Left lung (tissue), 14 donors: ENCODE measurements at places on chromosomes 13 and 19.

- no peak for DNase-seq
Measured at GRCh38 chr19:16338470-16339360, 14.1 kb downstream of the KLF2 start.

DNA sequence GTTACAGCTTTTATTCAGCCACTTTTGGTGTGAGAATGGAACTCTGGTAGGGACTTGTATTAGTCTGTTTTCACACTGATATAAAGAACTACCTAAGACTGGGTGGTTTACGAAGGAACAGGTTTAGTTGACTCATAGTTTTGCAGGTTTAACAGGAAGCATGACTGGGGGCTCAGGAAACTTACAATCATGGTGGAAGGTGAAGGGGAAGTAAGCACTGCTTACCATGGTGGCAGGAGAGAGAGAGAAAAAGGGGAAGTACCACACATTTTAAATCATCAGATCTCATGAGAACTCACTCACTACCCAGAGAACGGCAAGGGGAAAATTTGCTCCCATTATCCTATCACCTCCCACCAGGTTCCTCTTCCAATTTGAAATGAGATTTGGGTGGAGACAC, 942.2 kb downstream of the PCDH17 start:
- no peak for DNase-seq

- no peak for DNase-seq
Measured at GRCh38 chr13:43783820-43784219, 3.0 kb downstream of the ENOX1 start.

GRCh38 chr19:3149526-3150505, 14.0 kb downstream of the GNA15 start:
- no peak for DNase-seq

DNA sequence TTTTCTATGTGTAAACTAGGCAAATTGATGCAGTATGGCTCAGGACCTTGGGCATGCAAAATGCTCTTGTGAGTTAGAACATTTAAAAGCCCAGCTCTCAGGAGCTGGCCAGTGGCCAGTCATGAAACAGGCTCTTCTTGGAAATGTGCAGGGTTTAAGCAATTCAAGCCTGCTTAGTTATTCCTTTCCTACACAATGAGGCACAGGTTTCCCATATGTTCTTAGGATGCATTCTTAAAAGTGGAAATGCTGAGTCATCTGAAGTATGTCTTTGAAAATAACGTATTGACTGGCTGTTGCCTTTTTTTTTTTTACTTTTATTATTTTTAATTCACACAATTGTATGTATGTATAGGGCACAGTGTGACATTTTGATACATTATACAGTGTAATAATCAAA, 300.7 kb downstream of the SLC7A1 start:
- DNase-seq, result no peak

GRCh38 chr19:11587302-11587974, 9.8 kb upstream of the ZNF627 start:
- DNase-seq, result peak; percentile 89

GRCh38 chr13:56718791-56719190, 421.9 kb upstream of the PRR20A start:
- no peak for DNase-seq
